Activated CD4-positive, alpha-beta T cell treated with anti-CD3 and anti-CD28 coated beads, Interleukin-2, amount 10 ng/mL, durations not matched to agents 7 days and 5 days (primary cell): ENCODE measurements at places on chromosomes 1 and 21.

GRCh38 chr1:236823559-236823958 lies 28.5 kb downstream of the MTR start:
- no peak for DNase-seq

- DNase-seq = no peak
Observed at GRCh38 chr21:19999369-20000272, 998.6 kb upstream of the NCAM2 start.

DNA sequence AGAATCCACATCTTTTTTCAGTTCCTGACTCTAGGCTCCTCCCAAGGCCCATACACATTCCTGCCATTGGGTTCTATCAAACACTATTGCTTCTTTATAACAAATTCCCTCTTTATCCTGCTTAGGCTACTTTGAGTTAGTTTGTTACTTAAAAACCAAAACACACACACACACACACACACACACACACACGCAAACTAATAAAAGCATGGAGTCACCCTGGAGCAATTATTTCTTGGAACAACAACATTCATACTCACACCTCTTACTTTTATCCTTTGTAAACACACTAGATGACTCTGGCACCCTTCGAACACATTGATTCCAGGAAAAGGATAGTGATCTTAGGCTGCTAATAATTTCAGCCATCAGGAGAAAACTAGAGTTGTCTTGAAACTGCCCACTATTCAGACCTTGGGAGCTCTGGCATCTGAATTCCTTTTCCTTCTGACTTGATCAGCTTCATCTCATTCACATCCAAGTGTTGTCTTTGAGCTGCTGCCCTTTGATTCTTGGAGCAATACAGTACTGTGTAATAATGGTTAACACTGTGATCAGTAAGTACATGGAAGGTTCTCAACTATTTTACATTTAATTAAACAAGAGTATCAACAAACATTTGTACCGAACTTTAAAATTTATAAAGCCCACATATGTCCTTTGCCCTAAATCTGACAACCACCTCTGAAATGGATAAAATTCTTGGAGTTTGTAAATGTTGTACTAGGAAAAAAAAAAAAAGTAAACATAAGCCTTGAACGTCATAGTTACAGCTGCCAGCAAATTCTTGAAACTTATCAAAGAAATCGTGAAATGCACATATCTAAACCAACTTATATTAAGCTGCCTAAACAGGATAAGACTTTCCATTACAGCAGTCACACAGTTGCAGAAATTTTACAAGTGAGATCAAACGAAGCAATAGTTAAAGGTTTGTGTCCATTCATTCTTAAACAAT lies 2.8 kb upstream of the SEC22B start:
- DNase-seq = no peak

DNA sequence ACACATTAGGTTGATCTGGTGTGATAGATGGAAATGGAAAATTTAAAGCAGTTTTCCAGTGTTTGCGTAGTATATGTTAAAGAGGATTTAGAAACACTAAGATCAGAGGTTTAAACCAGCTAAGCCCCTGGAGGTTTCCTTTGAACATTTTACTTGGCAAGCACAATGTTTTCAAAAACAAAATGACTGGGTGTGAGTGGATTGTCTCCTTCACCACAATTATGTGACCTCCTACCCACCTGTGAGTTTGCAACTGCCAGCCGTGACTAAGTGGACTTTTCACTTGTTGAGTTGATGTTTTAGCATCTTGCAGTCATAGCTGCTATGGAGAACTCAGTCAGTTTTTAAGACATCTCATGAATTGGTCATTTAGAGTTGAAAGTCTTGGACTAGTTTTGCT lies 4.7 kb downstream of the CCDC190 start:
- no peak for DNase-seq

DNA sequence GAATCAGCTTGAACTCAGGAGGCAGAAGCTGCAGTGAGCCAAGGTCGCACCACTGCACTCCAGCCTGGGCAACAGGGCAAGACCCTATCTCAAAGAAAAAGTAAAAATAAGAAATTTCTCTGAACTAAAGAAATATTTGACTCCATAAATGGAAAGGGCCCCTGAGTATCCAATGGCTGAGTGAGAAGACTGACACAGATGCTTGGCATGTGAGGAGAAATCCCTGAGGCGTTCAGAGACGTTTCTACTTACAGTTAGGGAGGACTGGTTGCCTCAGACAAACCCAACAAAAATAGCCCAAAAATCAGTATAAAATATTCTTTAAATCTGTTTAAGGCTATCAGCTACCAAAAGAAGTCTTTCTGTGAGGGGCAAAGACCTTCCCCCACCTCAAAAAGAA lies 3.0 kb upstream of the SUMO3 start:
- no peak for DNase-seq

DNA sequence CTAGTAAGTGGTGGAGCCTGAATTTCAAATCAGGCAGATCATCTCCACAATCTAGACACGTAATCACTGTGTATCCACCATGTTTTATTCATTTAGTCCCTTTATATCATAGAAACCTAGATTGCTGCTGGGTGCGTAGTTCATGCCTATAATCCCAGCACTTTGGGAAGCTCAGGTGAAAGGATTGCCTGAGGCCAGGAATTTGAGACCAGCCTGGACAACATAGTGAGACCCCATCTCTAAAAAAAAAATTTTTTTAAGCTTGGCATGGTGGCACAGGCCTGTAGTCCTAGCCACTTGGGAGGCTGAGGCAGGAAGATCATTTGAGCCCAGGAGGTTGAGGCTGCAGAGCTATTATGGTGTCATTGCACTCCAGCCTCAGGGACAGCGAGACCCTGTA lies 10.1 kb downstream of the MED18 start:
- DNase-seq = no peak

GRCh38 chr1:53075761-53076163 lies 13.7 kb downstream of the PODN start:
- DNase-seq = no peak

DNA sequence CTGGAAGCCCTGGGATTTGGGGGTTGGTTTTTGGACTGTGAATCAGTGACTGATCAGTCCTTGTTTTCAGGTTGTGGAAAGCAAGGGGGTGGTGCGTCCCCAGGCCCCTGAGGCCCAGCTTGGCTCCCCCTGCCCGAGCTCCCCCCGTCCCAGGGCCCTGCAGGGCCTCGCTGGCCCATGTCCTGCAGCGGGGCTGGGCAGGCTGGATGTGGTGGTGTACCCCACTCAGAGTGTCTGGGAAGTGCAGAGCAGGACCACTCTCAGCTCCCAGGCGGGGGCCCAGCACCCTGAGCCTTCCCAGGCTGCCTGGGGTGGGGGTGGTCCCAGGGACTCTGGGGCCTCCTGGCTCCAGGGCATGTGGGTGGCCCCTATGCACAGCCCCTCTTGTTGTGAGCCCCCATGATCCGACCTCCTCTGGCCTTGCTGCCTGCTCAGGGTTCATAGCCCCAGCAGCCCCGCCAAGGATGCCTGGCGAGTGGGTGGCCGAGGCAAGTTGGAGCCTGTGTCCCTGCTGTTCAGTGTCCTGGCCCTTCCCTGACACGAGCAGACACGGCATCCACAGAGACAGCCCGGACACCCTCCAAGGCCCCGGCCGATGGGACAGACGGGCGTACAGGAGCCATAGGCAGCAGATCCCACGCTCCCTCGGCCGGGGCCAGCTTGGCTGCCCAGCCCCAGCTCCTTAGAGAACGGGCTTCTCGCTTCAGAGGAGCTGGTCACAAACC lies 37.9 kb downstream of the SLX9 start:
- no peak for DNase-seq

- DNase-seq = peak; percentile 29
Observed at GRCh38 chr1:84271441-84272151, 29.9 kb upstream of the SAMD13 start.

DNA sequence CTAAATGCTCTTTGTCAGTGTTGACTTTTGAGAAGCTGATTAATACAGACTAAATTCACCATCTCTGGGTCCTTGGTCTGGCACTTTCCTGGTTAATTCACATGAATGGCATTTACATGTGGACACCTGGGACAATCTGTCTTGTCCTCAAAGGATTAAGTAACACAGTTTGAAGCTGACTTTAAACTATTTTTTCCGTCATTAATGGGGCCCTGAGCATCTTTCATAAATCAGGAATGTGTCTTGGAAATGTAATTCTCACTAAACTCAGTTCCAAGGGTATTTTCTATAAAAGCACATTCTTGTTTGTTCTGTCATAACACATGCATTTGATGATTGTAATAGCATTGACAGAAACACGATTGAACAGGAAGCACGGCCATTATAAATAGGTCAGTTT lies 26.7 kb upstream of the NBL1 start:
- DNase-seq = no peak

DNA sequence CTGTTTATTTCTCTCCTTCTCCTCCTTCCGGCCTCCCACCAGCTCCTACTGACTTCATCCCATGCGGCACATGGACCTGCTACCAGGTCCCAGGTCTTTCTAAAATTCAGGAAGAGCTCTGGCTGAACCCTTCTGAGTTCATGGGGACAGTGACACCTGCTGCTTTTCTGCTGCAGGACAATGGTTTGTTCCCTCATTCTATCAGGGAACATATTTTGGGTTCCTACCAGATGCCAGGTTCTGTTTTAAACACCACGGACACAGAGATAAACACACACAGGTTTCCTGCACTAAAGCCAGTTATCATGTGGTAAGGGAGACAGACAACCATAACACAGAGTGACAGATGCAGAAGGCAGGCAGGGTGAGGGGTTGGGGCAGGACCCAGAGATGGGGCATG lies 114.0 kb upstream of the RAB4A start:
- DNase-seq = no peak

DNA sequence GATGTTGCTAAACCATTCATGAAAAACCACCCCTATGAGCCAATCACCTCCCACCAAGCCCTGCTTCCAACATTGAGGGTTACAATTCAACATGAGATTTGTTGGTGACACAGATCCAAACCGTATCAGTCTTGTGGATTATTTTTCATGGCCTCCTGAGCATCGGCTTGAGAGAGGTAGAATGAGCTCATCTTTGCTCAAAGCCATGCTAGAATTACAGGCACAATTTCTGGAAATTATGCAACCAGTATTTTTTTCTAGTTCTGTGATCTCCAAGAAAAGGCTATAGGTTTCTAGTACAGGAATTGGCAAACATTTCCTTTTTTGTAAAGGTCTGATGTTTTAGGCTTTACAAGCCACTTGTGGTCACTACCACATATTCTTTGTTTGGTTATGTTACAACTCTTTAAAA lies 219.4 kb downstream of the DUSP10 start:
- DNase-seq = no peak

DNA sequence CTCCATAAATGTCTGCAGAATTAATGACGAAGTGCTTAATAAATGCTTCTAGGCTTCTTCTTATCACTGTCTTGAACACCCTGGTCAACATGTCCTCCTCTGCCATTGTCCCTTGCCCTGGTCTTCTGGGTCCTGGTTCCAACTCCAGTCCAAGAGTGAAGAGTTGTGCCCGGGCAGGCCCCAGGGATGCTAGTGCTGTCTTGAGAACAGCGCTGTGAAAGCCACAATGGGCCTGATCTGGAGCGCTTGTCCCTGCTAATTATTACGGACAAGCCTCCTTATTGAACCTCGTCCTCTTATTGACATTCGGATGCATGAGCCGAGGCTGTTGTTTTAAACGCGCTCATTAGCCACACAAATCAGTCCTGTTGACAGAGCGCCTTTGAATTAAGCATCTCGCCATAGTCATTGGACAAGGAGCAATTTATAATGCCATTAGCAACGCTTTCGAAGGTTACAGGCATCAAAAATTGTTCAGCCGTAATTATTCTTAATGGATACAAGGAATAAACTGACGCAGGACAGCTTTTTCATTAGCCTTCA lies 211.6 kb upstream of the POU3F1 start:
- DNase-seq = no peak

GRCh38 chr1:24954631-24955030 lies 24.6 kb upstream of the RUNX3 start:
- DNase-seq = no peak

GRCh38 chr1:40064797-40065499 lies 24.4 kb downstream of the CAP1 start:
- peak; percentile 17 for DNase-seq

- DNase-seq = no peak
Observed at GRCh38 chr1:189774721-189775287, 702.9 kb downstream of the BRINP3 start.

DNA sequence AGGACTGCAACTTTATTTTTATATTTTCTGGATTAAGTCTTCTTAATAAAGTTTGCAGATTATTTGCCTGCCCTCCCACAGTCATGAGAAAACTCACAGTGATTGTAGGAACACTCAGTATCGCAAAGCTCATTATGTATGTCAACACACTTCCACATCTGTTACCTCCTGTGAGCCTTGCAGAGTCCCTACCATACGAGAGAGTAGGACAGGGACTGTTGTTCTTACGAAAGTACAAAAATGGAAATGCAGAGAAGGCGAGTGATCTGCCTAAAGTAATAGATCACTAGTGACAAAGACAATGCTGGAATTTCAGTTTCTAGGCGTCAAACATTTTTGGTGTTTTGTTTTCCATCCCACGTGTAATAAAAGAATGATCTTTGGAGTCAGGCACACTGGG lies 131.7 kb downstream of the SYT2 start:
- no peak for DNase-seq

GRCh38 chr1:89261926-89262515 lies 10.6 kb downstream of the GBP5 start:
- no peak for DNase-seq

DNA sequence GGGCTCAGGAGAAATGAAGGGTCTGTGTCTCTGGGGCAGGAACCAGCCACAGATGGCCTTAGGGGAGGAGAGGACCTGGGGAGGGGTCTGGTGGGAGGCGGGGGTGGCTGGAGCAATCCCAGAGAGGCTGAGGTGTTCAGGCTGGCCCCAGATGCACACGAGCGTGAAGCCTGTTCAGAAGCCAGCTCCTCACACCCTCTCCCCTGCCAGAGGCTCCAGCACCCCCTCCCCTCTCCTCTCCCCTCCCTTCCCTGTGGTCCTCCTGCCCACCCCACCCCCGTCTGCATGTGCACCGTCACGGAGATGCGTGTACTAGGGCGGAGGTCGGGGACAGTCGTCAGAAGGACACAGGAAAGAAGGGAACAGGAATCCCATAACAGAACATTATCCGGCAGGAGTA lies 115.0 kb upstream of the COL6A1 start:
- DNase-seq = no peak

DNA sequence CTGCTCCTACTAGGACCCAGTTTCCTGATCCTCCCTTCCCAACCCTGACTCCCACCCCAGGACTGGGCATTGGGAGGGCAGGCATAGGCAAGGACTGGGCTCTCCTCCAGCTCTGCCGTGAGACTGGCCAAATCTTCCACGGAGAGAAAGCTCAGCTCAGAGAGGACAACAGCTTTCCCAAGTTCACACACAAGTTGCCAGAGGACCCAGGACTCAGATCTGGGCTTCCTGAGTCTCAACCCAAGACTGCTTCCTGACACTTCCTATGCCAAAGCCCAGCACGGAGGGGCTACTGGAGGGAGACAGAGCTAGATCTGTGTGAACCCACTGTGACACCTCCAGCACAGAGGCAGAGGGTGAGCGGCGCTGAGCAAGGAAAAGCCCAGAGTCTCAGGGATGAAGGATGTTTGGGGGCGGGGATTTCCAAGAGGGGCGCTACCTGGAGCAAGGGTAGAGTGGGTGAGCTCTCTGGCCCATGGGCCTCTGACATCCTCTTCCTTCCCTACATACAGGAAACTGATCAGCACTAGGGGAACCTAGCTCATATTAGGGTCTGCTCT lies 7.1 kb downstream of the PDZK1IP1 start:
- no peak for DNase-seq

- DNase-seq = no peak
Observed at GRCh38 chr1:206653715-206654459, 18.6 kb downstream of the DYRK3 start.
